Large intestine (tissue), 12 donors: ENCODE measurements at places on chromosomes 2 and 18. TPM values are rescaled to one million over a fixed set of nuclear protein-coding genes. Genes with fewer than 3 reads are reported as not detected.
A peak's percentile ranks its signal among the peaks of the same experiment; 100 is the strongest.

Gene ZSWIM2
- polyA plus RNA-seq: not detected

- H3K27me3 ChIP-seq: no peaks in the 10 kb centered on the region
- H3K27ac ChIP-seq: no peak overlapping the region
- H3K4me1 ChIP-seq: no peaks in the 10 kb centered on the region
- DNase-seq: no peak
- no peak overlapping the region for H3K4me3 ChIP-seq
Observed at GRCh38 chr2:15511686-15512085, 49.4 kb downstream of the NBAS start.

GRCh38 chr18:10463096-10463495 lies 8.7 kb downstream of the APCDD1 start:
- no peaks in the 10 kb centered on the region for H3K4me1 ChIP-seq
- no peak overlapping the region for H3K27ac ChIP-seq
- H3K4me3 ChIP-seq: no peak overlapping the region
- no peak for DNase-seq
- H3K36me3 ChIP-seq: no peaks in the 10 kb centered on the region

DNA sequence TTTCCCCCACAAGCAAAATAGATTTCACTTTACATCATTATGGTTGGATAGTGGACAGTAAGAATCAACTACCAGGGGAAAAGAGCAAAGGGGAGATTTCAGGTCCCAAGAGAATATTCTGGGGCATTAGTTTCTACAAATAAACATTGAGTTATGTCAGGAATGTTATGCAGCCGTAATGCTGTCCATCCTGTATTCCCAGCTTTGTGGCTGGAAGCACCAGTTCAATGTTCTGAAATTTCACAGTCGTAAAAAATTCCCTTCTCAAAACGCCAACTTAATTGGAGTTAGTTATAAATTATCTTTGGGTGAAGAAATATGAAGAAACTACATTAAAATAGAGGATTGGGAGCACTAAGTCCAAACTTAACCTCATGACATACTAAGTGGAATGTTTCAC lies 141.5 kb upstream of the FIGN start:
- H3K36me3 ChIP-seq: no peaks in the 10 kb centered on the region
- H3K4me1 ChIP-seq: no peaks in the 10 kb centered on the region
- no peak overlapping the region for H3K27ac ChIP-seq
- no peak overlapping the region for H3K4me3 ChIP-seq
- DNase-seq: no peak
- H3K27me3 ChIP-seq: no peaks in the 10 kb centered on the region

DNA sequence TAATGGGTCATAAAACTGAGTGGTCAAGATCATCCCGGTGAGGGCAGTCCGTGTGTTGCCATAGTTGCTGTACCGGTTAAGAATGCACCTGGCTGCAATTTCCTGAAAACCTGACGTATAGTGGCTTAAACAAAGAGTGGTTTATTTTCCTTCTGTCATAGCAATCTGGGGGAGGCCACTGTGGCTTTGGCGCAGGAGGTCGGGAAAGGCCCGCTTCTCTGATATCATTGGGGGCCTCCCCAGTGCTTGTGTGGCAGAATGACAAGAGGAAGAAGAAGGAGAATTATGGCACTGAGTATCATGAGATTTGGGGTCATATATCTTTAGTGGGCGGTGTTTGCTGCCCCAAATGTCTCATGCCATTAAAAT lies 4.4 kb downstream of the C2orf92 start:
- H3K27ac ChIP-seq: peak overlapping the region; percentile 14
- no peak overlapping the region for H3K4me3 ChIP-seq
- H3K36me3 ChIP-seq: no peaks in the 10 kb centered on the region
- H3K4me1 ChIP-seq: no peaks in the 10 kb centered on the region
- DNase-seq: peak; percentile 40

DNA sequence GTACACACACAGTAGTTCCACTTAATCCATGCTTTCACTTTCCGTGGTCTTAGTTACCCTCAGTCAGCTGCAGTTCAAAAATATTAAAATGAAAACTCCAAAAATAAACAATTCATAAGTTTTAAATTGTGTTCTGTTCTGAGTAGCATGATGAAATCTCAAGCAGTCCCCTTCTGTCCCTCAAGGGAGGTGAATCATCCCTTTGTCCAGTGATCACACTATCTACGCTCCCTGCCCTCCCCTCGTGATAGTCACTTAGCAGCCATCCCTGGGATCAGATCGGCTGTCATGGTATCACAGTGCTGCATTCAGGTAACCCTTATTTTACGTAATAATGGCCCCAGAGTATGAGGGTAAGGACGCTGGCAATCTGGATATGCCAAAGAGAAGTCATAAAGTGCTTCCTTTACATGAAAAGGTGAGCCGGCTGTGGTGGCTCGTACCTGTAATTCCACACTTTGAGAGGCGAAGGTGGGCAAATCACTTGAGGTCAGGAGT lies 5.8 kb upstream of the RTN4 start:
- H3K27ac ChIP-seq: no peak overlapping the region
- no peak for DNase-seq
- H3K27me3 ChIP-seq: no peaks in the 10 kb centered on the region
- no peak overlapping the region for H3K4me3 ChIP-seq

DNA sequence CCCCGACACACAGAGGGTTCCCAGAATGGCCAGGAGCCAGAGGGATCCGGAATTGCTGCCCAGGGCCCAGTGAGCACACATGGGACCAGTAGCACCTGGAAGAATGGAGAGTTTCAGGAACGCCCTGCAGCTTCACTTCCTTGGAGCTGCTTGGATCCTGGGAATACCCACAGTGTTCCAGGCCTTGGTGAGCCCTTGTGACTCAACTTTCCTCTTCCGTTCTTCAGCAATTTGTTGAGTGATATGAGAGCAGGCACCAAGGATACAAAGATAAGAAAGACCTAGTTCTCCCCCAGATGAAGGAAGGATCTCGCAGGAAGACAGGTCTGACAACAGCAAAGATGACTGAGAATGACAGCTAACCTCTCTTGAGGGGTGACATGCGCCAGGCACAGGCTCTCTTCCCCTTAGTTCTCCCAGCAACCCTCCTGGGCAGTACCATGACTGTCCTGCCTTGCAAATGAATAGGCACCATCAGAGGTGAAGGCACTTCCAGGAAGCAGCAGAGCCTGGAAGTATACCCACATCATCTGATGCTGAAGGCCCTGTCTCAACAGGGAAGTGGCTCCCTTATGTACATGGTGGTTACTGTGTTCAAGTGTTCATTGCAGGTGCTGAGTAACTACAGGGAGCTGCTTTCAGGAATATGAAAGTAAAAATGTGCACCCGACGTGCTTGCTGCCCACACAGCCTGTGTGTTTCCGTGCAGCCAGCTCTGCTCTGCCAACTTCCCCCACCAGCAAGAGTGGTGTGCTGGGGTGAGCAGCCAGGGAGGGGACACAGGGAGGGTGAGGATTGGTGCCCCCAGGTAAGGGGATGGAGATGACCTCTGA lies 116.2 kb downstream of the STPG4 start:
- H3K36me3 ChIP-seq: peaks cover 30% of the 10 kb centered on the region
- no peak overlapping the region for H3K4me3 ChIP-seq
- no peak overlapping the region for H3K27ac ChIP-seq
- H3K4me1 ChIP-seq: peaks cover 30% of the 10 kb centered on the region
- no peak for DNase-seq

- peak overlapping the region; percentile 20 for H3K27ac ChIP-seq
- H3K36me3 ChIP-seq: no peaks in the 10 kb centered on the region
- no peak for DNase-seq
Observed at GRCh38 chr2:31078011-31078410, 60.2 kb downstream of the GALNT14 start.

Gene UGT1A4
- polyA plus RNA-seq: 0.04 TPM

Gene BMP10
- polyA plus RNA-seq: not detected

- no peak for DNase-seq
- H3K27ac ChIP-seq: no peak overlapping the region
- H3K27me3 ChIP-seq: no peaks in the 10 kb centered on the region
- no peaks in the 10 kb centered on the region for H3K4me1 ChIP-seq
- H3K4me3 ChIP-seq: no peak overlapping the region
- H3K36me3 ChIP-seq: no peaks in the 10 kb centered on the region
Observed at GRCh38 chr2:143422681-143423080, 293.5 kb downstream of the ARHGAP15 start.

DNA sequence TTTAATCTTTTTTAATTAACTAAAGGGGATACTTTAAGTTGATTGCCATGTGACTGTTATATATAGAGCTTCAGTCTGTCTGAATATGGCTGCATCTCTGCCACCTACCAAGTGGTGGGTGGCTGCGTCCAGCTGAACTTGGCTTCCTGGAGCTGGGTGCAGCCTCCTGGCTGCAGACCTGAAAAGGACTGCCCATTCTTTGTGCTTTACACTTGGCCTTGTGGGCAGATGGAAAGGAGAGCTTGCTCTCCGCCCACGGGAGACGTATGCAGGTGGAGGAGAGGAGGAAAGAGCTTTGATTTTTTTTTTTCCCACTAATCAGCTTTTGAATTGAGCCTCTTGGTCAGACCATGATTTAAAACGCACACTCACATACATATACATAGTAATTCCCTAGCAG lies 34.7 kb downstream of the NCK2 start:
- H3K27me3 ChIP-seq: no peaks in the 10 kb centered on the region
- H3K4me3 ChIP-seq: no peak overlapping the region
- no peak overlapping the region for H3K27ac ChIP-seq
- peaks cover 26% of the 10 kb centered on the region for H3K36me3 ChIP-seq
- peaks cover 12% of the 10 kb centered on the region for H3K4me1 ChIP-seq
- DNase-seq: no peak

DNA sequence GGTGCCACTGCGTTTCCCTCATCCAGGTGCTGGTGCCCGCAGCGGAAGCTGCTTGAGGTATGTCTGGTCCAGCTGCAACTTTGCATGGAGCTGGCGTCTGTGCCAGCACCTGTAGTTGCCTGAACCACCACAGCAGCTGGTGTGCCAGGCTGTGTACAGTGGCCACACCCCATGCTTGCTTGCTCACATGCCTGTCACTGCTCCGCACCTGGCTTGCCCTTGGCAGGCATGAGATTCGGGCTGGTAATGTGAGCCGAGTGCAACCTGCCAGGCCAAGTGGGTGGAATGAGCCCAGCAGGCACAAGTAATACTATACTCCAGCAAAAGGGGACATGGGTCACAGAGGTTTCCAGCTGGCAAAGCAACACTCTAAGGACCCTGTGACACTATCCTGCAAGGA lies 1123.3 kb upstream of the ACVR2A start:
- no peak overlapping the region for H3K27ac ChIP-seq
- H3K27me3 ChIP-seq: no peaks in the 10 kb centered on the region
- no peaks in the 10 kb centered on the region for H3K4me1 ChIP-seq
- H3K4me3 ChIP-seq: no peak overlapping the region
- no peak for DNase-seq

Gene CPO
- 0.31 TPM for polyA plus RNA-seq

Gene CIDEA
- not detected for polyA plus RNA-seq

DNA sequence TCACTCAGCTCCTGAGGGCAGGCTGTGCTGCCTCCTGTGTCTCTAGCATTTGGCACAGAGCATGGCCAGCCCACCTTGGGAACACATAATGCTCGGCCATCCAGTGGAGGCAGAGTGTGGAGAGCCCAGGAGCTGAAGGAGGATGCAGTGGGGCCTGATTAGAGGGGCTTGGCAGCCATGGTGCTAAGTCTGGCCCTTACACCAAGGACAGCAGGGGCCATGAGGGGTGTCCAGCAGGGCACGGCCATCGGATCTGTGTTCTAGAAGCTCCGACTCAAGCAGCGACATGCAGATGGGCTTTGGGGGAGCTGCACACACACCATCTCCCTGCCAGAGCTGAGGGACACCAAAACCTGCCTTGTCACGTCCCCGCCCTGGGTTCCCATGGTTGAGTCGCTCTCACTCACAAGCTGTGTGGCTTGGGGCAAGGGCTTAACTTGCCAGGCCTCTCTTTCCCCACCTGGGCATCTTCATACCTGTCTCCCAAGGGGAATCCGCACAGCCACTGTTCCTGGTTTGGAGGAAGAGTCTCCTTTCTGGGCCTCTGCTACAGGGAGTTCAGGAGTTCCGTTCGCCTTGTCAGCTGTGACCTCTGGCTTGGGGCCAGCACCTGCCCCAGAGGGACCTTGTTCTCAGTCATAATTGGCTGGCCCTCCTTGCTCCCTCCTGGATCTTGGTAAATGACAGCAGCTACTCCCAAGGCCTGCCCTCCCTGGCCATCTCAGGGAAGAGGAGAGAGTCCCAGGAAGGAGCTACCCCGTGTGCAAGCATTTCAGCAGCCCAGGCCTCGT lies 1.3 kb upstream of the TOGARAM2 start:
- H3K4me3 ChIP-seq: no peak overlapping the region
- H3K36me3 ChIP-seq: no peaks in the 10 kb centered on the region
- DNase-seq: no peak
- peaks cover 3% of the 10 kb centered on the region for H3K4me1 ChIP-seq

Gene CFAP65
- 3.4 TPM for polyA plus RNA-seq

DNA sequence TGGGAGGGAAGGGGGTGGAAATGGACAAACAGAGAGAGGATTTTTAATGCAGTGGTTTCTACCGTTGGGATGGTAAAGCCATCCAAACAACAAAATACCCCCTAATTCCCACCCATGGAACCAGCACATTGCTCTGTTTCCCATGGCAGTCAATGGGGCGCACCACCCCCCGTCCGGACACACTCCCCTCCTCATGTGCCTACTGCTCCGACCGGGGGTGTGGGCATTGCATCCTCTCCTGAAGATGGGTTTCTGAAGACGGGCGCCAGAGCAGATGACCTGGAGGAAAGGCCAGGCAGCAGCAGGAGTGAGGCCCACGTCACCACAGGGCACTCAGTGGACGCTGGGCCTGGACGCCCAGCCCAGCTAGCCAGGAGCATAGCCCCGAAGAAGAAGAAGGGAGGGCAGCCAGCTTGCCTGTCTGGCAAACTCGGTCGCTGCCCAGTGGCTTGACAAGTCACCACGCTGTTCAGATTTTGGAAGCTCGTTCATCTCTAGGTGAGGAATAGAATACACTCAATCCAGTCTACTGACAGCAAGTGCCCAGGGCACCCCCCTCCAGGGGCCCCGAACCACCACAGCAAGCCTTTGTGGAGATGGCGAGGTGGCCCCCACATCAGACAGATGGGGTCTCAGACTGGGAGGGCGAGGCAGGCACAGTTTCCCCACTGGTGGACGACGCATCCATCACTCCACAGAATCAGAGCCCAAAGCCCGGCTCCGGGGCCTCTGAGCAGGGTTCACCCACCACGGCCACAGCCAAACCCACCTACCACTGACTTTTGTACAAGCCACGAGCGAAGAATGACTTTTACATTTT lies 296.2 kb upstream of the SALL3 start:
- no peak for DNase-seq
- no peaks in the 10 kb centered on the region for H3K4me1 ChIP-seq
- H3K27ac ChIP-seq: no peak overlapping the region
- no peak overlapping the region for H3K4me3 ChIP-seq
- no peaks in the 10 kb centered on the region for H3K27me3 ChIP-seq

GRCh38 chr2:25009954-25010353 lies 31.9 kb upstream of the EFR3B start:
- no peaks in the 10 kb centered on the region for H3K4me1 ChIP-seq
- no peaks in the 10 kb centered on the region for H3K27me3 ChIP-seq
- no peaks in the 10 kb centered on the region for H3K36me3 ChIP-seq
- H3K27ac ChIP-seq: no peak overlapping the region
- no peak overlapping the region for H3K4me3 ChIP-seq
- DNase-seq: no peak

Gene NPAS2
- 20.4 TPM for polyA plus RNA-seq
